ENCODE measurements at places on chromosomes 1 and 21.

DNA sequence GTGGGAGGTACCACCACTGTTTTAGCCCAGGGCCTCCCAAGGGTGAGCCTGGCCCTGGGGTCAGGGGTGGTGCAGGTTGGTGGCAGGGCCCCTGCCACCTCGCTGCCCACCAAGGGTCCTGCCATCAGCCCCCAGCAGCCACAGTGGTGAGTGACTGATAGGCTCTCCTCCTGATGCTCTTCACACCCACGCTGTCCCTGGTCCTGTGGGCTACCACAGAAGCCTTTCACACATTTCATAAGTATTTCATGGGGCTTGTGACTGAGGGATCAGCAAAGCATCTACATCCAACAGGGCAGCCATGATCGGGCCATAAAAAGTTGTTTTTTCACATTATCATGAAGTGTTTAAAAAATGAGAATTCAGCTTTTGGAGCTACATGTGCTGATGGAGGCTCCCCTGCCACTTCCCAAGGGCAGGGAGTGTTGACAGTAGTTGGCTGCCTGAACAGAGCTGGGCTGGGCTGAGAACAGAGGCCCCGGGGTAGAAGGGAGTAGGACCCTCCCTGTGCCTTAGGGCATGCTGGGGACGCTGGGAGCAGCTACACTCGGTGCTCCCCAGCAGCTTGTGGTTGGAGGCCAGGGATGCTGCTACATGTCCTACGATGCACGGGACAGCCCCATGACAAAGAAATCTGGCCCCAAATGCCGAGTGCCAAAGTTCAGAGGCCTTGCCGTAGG is 73.1 kb upstream of the TMEM51 start:
- DNase-seq, result no peak

DNA sequence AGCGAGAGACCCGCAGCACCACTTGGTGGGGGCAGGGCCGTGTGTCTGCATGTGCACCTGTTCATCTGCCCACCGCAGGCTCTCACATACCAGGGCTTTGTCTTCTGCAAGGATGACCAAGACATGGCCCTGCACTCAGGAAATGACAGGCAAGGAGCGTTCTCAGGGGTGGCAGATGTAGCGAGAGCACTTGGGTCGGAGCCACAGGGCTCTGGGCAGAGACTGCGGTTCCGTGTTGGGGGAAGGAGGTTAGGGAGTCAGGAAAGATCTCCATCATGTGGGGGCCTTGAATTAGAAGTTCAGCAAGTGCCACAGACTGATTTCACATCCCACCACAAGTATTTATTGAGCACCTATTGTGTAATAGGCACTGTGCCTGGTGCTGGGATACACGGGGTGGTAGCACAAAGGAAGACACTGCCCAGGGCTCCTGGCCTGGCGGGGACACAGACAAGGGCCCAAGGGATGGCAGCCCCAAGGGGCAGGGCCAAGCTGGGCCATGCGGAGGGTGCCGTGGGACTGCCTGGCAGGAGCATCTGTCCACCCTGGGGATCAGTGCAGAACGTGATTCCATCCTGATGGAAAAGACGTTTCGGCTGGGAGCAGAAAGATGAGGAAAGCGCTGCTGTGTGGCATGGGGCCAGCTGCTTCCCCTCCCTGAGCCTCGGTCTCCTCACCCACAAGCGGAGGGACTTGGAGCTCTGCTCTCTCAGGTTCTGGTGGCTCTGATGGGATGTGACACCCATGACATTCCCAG is 11.4 kb upstream of the SPSB1 start:
- no peak for DNase-seq

- no peak for DNase-seq
These were observed 69.8 kb downstream of the GPR88 start for GRCh38 chr1:100607628-100608240.

DNA sequence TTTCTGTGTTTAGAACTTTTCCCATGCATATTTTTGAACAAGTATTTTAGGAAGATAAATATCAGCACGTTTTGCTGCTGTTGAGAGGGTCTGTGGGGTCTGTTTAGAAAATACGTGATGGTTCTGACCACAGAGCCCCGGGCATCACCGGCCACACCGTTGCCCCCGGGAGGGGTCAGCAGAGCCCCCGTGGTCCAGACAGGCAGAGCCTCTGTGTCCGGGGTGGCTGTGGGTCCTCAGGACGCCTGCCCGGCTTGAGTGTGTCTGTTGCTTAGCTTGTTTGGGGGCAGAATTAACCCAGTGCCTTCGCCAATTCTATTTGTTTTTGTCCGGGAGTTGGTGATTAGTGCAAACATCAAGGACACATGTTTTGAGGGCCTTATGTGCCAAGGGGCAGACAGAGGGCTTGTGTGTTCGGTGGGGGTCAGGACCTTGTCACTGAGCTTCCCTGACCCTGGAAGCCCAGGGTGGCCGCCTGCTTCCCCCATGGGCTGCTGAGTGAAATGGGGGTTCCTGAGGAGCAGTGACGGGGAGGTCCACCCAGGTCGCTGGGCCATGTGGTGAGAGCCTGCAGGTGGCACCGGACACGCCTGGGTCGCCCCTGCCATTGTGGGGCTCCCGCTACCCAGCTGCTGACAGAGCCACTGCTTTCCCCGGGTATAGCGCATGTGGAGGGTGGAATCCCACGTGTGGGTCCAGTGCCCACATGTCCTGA is 122.2 kb downstream of the SIK1 start:
- DNase-seq, result no peak

GRCh38 chr1:188433425-188433824 is 1604.7 kb downstream of the PLA2G4A start:
- no peak for DNase-seq

DNA sequence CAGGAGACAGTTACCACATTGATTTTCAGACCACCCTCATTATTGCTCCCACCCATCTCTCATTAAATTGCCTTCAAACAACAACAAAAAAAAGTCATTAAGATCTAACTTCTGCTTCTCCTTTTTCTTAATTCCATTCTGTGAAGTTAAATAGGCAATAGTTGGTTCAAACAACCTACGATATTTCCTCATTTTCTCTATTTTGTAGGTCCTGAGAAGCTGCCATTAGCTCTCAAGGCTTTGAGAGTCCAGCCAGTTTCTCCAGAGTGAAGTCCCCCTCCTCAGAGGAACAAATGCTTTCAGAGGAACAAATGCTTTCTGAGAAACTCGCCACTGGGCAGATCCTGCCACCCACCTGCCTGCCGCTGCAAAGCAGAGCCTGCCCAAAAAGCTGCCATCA is 125.6 kb downstream of the ETS2 start:
- DNase-seq, result no peak

DNA sequence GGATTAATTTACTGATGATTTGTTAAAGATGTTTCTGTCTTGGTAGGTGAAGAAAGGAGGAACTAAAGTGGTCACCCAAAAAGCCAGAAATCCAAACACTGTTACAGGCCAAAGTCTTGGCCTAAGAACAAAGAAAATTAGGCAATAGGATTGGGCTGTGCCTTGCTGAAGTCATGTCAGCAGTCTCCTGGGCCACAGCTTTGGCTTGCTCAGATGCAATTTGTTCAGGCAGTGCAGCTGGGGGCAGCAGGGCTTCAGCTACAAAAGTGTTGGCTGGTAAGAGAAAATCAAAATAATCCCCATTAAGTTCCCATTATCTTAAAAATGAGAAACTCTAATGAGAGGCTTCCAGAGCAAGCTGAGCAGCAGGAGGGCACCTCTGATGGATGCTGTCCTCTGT is 14.0 kb upstream of the RAP1A start:
- peak; percentile 16 for DNase-seq

- DNase-seq, result no peak
These were observed 1.3 kb downstream of the SIPA1L2 start for GRCh38 chr1:232628335-232629249.

DNA sequence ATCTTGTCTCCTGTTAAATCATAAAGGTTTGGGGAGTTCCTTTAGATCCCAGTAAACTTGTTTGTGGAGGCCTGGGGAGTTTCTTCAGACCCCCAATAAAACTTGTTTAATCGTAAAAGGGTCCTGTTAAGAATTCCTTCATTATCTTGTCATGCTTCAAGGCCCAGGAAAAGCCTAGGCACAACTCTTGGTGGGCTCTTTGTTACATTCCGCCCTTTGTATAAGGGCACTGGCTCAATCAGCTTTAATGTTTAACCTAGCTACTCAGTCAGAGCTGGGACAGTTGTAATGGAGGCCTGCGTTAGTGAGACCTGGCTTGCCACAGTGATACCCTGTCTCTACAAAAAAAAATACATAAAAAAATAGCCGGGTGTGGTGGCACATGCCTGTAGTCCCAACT is 77.2 kb downstream of the MPZL1 start:
- no peak for DNase-seq

DNA sequence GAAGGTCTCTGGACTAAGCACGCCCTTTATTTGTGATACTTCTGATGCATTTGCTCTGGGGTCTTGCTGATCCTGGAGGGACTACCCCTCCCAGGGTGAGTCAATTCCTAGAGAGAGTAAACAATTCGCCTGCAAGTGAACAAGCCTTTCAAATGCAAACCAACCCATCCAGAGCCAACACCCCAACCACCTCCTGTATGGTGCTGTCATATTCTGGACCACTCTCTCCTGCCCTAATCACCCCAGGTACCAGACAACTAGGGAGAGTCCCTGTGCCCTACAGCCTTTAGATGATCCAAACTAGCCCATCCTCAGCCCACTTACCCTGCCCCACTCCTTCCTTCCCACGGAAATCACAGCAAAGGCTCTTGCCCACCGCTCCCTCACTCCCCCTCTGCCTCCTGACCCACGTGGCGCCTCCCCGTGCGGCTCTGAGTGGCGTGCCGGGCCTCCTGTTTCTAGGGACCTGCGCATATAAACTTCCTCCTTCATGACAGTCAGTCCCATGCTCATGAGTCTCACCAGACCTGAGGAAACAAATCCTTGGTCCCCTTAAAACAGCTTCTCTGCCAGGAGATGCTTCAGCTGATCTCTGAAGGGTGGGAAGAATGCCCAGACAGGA is 37.2 kb downstream of the ACTA1 start:
- no peak for DNase-seq

GRCh38 chr1:51247499-51247898 is 11.4 kb downstream of the RNF11 start:
- DNase-seq, result no peak

DNA sequence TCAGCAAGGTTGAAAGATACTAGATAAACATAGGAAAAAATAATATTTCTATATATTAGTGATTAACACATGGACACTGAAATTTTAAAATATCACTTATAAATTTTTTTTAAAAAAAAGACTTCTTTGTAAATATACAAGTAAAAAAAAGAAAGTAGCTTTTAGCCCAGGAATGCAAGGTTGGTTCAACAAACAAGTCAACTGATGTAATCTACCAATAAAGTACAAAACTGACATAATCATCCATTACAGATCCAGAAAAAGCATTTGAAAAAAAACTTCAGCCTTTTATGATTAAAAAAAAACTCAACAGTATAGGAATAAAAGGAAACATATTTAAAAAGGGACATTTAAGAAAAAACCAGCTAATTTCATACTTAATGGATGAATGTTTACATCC is 48.4 kb downstream of the TRMT1L start:
- DNase-seq, result no peak

DNA sequence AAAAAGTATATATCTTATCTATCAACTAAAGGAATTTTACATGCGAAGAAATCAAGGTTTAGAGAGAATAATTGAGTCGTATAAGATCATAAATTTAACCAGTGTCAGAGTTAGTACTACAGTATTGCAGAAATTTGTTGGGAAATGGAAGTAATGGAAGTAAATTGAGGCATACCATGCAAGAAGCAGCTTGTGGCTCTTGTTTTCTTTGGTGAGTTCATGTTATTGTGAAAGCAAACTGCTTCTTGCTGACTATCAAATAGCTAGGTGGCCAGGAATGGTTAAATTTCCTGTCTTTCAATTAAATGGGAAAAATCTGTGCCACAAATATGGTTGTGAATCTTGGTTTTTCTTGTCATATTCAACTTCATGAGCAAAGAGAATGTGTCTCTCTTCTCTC is 652.7 kb downstream of the LMO4 start:
- no peak for DNase-seq

- no peak for DNase-seq
These were observed 10.6 kb upstream of the SIM2 start for GRCh38 chr21:36688324-36688723.

GRCh38 chr1:183508694-183509093 is 36.4 kb downstream of the SMG7 start:
- no peak for DNase-seq

- DNase-seq, result no peak
These were observed 203.2 kb downstream of the LTN1 start for GRCh38 chr21:28789523-28789922.

GRCh38 chr1:200982071-200982945 is 41.2 kb downstream of the KIF21B start:
- DNase-seq, result no peak

- no peak for DNase-seq
These were observed 52.5 kb downstream of the POU2F1 start for GRCh38 chr1:167273027-167273800.

DNA sequence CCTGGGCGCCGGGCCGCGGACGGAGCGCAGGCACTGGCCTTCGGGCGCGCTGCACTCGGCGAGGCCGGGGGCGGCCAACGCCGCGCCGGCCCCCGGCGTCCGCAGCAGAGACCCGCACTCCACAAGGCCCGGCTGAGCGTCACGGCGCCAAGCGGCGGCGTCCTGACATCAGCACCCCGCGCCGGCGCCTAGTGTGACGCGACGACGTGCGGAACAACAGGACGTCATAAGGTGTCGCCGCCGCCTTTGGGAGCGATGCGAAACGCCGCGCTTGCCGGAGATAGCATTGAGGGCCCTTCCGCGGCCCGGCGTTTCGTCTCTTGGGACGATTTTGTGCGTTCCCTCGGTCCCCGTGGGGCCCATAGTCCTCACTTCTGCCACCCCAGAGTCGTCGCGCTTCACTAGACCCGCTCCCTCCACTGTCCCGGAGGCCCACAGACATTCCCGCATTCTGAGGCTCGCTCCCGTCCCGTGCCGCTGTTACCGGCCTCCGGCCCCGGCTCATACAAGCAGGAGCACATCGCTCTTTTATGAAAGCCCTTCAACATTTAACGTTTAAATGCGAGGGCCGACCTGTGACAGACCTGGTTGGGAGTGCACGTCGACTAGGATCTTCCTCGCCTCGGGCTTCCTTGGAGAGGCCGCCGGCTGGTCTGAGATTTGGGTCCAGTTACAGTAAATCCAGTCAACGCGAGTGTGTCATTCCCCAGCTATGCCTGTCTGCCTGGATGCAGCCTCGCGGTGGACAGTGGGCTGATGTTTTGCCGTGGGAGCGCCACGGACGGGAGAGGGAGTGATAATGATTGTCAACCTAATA is at the start of gene SSU72:
SSU72 (minus strand) TSS at position 143 of the 817 bp plus-strand sequence. CDS start 306 bp downstream, outside the sequence.
- DNase-seq, result peak; percentile 84

DNA sequence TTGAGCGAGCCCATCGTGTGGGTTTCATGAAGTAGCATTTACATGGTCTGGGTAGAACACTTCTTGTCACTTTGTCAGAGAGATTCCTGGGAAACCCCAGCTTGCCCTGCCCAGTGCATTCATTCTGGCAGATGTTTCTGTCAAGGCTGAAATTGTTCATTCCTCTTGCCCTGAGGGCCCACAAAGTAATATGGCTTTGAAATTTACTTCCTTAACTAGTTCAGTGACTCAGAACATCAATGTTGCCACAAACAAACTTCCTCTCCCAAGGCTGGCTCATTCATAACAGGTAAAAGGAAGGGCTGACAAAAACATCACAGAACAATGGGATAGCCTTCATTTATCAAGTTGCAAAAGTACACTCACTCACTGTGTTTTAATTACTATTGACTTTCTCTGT is 5.0 kb upstream of the KIAA0040 start:
- no peak for DNase-seq

Data from substantia nigra (tissue), 51 donors.